ENCODE measurements at places on chromosomes 3 and 15.

DNA sequence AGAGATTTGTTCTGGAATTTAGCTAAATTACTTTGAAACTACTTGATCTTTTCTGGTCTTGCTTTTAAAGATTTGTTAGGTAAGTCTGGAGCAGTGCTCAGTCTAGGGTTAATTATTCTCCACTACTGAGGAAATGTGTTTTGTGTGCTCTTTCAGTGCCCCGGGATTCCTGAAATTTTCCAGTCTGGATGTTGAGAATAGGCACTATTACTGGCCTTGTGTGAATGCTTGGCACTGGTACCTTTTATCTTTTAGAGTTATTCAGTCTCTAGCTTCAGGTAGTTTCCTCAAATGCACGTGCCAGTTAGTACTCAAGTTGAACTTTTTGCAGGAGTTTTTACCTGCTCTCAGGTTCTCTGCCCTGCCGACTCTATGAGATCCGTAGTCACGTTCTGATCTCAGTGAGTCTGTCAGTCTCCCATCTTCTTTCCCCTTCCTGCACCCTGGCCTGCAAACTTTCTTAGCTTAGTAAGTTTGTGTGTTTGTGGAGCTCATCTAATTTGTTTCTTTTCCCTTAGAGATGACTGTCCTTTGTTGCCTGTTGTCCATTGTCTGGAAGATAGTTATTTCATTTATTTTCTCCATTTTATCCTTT, 39.5 kb downstream of the TCF12 start:
- DNase-seq, result no peak

- DNase-seq, result no peak
Measured at GRCh38 chr15:71044006-71044405, 71.3 kb upstream of the THSD4 start.

DNA sequence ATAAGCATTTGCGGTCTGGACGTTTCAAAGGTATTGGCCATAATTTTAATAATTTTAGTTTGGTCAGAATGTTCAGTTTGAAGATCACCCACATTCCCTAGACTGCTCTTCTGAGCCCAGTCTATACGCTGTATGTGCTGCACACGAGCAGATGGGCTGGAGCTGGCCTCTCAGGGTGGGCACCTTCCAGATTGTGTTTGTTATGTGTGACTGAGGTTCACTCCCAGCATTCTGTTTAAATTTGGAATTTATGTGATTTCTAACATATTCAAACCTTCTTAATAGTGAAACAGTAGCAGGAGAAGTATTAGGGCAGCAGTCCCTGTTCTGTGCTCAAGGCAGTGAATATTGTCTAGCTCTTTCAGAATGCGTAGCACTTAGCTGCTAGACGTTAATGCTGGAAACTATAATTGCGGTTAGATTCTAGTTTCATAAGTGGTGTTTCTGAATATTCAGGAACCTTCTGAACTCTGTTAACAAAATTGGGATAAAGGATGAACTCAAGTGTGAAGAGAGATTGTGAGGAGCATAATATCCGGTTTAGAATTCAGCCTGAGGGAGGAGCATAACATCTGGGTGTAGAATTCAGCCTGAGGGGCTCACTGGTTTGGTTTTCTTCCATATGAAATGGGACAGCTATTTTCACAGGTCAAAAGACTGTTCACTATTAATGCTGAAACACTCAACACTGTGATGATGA, 68.6 kb upstream of the RPL35A start:
- DNase-seq, result no peak

DNA sequence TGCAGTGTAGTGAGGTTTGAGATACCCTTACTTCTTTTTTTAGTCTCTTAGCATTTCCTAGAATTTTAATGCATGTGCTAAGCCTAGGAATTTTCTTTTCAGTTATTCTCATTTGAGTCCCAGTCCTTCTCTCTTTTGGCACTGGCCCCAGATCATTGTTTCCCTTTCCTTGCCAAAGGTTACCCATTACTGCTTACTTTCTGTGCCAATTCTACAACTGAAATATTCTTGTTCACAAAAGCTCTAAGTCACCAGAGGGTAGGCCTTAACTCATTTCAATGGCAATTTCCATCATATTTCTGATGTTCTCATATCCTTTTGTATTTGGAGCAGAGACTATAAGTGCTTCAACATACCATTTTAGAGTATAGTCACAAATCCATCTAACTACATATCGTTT, 199.6 kb upstream of the CBLB start:
- DNase-seq, result no peak

- DNase-seq, result no peak
Measured at GRCh38 chr3:147875498-147875897, 466.3 kb downstream of the ZIC1 start.

Measured in naive thymus-derived CD8-positive, alpha-beta T cell (primary cell).